ENCODE measurements at places on chromosomes 16 and 17.

DNA sequence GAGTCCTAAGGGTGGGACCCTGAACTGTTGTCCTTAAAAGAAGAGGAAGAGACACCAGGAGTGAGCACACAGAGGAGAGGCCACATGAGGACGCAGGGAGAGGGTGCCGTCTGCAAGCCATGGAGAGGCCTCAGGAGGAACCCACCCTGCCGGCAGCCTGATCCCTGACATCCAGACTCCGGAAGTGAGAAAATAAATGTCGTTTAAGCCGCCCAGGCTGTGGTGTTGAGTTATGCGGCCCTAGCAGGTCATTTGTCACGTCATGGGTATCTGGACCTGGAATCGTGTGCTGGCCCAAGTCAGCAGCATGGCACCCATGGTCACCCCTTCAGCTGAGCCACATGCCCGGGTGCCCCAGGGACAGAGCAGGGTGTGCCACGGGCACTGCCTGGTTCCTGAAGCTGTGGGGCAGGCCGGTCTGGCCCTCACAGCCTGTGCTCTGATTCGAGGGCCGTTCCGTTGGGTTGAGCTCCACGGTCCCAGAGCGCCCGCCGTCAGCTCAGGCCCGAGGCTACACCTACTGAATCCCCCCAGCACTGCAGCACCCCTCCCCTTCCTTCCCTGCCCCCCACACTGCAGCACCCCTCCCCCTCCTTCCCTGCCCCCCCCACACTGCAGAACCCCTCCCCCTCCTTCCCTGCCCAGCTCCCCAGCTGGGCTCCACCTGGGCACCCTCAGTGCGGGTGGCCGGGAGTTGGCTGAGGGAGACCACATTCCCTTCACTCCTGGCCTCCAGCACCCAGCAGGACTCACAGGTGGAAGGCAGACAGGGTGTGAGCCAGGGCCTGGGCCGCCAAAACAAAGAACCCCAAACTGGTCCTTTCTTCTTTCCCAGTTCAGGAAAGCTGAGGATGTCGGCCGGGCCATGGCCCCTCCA is 2.7 kb upstream of the CCDC57 start:
- no peak for DNase-seq

- no peak for DNase-seq
Observed at GRCh38 chr16:591892-592517, 2.1 kb downstream of the RAB40C start.

DNA sequence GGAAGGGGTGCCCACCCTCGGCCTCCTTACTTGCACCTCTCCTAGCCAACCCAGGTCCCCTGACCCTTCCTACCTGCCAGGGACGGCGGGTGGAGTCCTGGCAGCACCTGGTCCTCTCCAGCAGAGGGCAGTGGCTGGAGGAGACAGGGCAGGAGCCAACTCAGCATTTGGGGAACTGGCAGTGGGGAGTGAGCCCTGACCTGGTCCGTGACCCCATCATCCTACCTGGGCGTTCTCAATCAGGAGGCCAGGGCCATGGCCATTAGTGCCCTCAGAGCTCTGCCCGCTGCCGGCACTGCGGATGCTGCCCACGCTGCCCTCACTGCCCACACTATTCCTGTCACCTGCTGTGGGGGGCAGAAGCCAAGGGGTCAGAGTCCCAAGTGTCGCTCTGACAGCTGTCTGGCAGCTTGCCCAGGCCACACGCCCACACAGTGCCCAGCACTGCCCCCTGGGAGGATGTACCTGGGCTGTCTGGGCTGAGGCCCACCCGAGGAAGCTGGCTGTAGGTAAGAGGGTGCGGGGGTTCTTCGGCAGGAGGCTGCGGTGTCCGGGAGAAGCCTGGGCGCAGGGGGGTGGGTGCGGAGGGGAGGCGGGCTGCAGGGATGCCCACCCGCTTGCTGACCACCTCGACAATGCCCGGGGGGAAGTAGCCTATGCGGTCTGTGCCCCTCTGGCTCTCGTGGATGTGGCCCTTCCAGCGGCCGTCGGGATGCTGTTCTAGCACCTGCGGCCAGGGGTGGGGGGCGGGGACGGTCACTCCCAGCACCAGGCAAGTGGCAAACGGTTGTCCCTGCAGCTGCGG is 10.8 kb downstream of the CASKIN2 start:
- peak; percentile 68 for DNase-seq

GRCh38 chr16:4574919-4575705 is 19.0 kb downstream of the C16orf96 start:
- no peak for DNase-seq

DNA sequence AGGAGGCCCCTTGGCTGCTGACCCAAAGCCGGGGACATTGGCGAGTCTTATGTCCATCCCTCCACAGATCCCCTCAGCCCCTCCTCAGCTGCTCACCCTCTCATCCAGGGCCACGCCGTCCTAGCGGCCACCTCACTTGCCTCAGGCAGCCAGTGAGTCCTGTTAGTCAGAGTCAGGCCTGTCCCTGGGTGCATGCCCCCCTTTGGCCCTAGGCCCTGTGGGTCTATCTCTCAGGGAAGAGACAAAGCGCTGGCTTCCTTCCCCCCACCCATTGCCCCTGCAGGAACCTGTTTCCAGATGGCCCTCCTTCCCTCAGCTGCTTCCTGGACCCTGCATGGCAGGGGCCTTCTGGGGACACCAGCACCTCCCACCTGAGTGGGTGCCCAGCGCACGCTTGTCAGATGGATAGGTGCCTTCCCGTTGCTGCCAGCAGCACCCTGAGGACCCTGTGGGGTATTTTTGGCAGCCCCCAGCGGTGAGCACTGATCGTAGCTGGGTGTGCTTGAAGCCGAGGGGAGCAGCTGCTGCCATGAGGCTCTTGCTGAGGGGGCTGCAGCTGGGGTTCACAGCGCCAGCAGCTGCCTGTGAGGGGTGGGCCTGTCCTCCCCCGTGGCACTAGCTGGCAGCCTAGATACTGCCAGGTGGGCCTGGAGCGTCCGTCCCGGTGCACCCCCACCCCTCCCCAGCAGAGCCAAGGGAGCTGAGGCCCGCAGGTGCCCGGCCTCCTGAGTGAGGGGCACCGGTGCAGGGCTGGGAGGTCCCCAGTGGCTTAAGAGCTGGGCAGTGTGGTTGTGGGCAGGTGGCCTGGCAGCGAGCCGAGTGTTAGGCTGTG is 8.4 kb downstream of the DBNDD1 start:
- no peak for DNase-seq

- no peak for DNase-seq
Observed at GRCh38 chr16:59783191-59783590, 1049.1 kb upstream of the GOT2 start.

GRCh38 chr16:70793851-70794502 is 7.0 kb downstream of the VAC14 start:
- DNase-seq, result no peak
